CD4-positive, alpha-beta T cell treated with Interleukin-12 subunit alpha and Interleukin-12 subunit beta, for 1 hour (primary cell): ENCODE measurements at places on chromosomes 3 and 15.

DNA sequence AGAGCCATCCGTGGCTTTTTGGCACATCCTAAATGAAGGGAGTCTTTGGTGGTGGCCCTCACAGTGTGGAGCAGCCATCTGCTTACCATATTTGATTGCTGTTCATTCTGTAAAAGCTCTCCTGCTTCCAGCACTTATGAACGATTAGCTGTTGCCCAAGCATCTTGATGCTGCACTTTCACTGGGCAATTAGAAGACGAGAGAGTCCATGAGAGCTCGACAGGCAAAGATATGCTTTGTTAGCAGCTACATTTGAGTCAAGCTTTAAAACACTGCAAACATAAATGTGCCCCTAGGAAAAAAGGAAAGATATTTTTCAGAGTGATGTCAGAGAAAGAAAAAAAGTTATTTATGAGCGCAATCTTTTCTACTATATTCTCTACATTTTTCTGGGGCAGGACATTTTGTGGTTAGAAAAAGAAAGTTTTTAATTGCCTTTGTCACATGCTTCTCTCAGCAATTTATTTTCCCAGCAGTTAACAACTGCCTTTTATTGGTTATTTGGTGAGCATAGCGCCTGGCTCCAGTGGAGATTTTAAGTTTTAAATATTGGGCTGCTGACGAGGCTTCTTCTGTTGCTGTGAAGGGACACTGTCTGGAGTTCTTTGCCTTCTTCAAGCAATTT, 468.4 kb downstream of the C3orf38 start:
- DNase-seq = no peak

GRCh38 chr15:34240537-34240936, 15.7 kb downstream of the EMC4 start:
- DNase-seq = no peak

DNA sequence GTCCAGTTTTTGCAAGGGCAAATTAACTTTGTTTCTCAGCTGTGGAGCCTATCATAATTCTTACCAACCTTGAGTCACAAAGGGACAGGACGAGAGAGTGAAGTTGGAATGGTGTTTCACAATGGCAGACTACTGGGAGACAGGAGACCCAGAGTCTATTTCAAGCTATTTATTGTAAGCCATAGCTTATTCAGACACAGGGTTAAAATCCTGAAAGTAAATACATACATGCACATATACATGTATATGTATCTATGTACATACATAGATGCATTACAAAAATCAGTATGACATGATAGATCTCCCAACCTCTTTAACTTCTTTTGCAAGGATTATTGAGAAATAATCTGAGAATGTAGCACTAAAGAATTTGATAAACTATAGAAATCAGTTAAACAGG, 86.3 kb downstream of the DNAJC13 start:
- DNase-seq = no peak

DNA sequence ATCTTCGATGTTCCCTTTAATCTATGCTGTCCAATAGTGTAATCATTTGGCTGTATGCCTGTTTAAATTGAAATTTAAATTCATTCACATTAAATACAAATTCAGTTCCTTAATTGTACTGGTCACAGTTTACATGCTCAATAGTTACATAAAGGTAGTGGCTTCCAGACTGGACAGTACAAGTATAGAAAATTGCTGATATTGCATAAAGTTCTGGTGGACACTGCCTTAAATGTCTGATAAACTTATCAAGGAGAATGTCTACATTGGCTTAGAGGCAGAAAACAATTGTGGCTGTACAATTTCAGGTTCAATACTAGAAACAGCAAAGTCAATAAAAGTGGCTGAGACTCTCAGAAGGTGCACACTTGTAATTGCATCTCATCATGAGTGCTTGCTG, 365.2 kb downstream of the RBMS3 start:
- DNase-seq = no peak

DNA sequence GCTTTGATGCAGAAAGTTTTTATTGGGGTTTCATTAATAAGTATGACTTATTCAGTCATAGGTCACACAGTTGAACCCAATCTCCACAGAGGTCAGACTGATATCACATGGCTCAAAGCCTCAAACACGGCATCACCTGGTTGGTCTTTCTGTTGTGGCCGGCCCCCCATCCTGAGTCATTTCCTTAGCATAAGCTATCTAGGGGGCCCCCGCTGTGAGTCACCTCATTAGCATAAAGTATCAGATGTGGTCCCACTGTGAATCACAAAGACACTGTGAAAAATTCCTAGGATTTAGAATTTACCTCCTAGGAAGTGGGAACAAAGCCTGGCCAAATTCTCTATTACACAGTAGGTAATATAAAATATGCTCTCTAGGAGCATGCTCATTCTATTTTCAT, 502.2 kb downstream of the PYDC2 start:
- DNase-seq = no peak

GRCh38 chr15:68599560-68600071, 20.8 kb downstream of the CORO2B start:
- no peak for DNase-seq

- no peak for DNase-seq
Observed at GRCh38 chr3:14502472-14502871, 37.7 kb downstream of the GRIP2 start.

DNA sequence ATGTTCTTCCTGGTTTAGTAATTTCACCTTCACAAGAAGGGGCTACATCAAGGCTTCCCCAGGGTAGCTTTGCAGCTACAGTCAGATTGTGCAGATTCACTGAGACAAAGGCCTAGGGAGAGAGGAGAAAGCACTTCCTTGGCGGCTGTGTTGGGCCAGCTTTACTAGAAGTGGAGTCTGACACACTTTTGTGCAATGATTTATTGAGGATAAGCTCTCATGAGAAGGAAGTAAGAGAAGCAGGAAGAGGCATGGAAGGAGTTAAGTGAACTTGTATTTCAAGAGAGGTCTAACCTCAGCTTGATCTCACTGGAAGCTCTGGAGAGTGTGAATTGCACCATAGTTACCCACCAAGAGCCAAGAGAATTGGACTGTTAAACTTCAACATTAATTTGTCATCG, 78.9 kb downstream of the TGFBR2 start:
- DNase-seq = no peak

DNA sequence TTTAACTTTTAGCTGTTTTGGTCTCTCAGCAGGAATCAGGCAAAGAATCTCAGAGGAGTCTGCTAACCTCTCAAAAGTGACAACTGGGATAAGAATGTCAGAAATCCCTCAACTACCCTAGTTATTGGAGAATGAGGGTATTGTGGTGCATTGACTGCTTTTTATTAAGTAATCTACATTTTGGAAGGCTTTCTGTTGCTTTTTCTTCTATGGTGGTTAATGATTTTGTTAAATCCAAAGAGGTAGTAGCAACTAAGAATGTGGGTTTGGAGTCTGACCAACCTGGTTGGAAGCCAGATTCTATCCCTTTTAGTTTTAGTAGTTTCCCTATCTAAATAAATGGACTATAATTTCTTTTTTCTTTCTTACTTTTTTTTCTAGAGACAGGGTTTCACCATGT, 94.7 kb upstream of the RNF7 start:
- no peak for DNase-seq

GRCh38 chr15:37873336-37873735, 61.1 kb upstream of the TMCO5A start:
- no peak for DNase-seq

GRCh38 chr3:54257125-54257720, 134.9 kb downstream of the CACNA2D3 start:
- no peak for DNase-seq
